ENCODE measurements at places on chromosomes 16 and 17.

DNA sequence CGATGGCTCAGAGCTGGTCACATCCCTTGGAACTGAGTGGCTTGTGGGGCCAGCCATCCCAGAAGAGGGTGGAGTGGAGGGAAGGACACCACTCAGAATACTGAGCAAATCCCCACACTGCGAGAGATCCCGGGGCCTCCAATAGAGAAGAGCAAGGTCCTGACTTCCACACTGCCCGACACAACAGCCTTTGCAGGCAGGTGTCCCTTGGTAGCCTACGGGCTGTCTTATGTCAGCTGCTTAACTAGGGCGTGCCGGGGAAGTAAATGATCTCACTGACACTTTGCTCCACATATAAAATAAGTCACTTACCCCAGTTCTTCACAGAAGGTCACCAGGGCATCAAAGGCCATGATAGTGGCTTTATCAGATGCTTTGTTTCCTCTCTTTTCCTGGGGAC lies 16.1 kb downstream of the RECQL5 start:
- DNase-seq: no peak

DNA sequence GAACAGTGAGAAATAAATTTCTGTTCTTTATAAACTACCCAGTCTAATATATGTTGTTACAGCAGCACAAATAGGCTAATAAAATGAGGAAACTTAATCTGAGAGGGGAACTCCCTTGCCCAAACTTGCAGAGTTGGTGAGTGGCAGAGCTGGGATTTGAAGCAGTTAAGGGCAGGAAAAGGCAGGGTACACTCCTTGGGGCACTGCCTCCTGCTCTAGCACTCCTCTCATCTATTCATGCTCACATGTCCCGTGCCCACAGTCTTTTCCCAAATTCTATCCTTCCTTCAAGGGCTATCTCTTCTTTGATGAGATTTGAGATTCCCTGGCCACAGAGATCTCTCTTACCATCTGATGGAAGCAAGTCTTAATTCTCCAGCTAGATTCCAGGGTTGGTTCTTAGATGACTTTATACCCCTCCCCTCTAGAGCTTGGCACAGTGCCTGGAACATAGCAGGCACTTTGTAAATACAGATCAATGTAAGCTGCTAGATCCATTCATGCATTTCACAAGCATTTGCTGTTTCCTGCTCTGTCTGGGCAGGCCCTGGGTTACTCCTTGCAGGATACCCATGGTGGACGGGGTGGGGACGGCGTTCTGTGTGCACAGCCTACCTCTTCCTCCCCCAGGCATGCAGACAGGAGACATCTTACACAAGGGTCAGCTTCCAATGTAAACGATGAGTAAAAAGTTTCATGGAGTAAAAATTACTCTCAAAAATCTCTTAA lies 39.2 kb upstream of the ABCC12 start:
- no peak for DNase-seq

DNA sequence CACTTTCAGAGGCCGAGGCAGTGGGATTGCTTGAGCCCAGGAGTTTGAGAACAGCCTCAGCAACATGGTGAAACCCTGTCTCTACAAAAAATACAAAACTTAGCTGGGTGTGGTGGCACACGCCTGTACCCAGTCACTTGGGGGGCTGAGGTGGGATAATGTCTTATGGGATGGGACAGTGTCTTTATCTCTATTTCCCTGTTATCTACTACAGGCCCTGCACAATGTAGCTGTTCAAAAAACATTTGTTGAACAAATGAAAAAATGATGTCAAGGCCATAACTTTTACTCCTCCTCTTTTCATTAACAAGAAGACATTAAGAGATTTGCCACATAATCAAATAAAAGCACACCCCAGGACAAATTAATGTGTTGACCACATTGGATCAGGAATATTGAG lies 13.8 kb downstream of the TUBG1 start:
- DNase-seq: no peak

DNA sequence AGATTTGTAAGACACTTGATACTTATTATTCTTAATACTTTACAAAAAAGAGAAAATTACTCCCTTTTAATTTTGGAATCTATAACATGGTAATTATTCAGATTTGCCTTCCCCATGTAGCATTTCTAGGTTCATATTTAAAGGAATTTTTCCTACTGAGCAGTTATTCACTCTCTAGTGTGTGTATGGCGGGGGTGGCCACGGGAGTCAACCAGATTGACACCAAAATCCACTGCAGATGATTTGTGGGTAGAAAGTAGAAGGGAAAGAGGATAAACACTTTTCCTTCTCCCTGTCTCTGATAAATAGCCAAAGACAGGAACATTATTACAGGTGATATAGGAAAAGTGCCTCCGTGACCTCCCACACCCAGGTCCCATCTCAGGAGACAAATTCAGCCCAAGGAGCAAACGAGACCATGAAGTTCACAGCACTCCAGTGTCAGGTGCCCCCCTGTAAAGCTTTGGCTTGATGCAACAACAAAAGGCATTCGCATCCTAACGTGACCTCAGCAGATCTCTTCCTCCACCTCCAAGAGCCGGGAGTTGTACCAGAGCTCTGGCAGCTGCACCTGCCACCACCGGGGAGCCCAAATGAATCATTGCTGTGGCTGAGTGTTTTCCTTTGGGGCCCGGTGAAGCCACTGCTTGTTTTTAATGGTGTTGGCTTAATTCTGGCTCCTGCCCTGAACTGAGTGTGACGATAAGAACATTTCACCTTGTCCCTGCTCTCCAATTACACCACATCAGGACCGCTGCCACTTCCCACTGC lies 92.7 kb upstream of the NOL11 start:
- no peak for DNase-seq

DNA sequence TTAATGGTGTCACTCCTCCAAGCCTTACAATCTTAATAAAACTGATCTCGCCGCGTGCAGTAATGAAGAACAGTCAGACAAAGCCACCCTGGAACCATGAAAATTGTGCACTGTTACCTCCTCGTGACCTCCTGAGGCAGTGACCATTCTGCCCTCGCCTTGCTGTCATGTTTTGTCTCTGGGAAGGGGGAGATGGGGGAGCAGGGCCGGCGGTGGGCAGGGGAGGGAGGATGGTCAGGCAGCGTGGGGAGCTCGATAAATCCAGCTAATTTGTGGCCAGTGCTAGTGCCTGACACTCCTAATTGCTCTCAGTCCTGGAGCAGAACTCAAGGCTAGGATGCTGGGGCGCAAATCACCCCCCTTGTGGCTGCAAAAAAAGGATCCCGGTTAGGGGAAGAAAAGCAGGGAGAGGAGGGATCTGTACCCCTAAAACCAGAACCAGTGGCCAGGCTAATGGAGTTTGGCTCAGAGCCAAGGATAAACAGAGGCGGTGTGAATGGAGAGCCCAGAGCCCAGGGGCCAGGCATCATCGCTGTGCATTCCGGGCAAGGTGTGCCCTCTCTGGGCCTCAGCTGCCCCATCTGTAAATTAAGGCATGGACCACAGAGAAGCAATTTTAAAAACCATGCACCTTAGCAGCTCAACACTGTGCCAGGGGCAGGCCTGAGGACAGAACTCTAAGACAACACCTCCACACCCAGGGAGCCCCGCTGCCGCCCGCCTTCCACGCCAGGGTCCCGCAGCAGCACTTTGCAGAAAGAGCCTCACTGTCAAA lies 113.3 kb downstream of the ZNF423 start:
- DNase-seq: no peak
